ENCODE measurements at places on chromosomes 16 and 17.
A peak's percentile ranks its signal among the peaks of the same experiment; 100 is the strongest.

DNA sequence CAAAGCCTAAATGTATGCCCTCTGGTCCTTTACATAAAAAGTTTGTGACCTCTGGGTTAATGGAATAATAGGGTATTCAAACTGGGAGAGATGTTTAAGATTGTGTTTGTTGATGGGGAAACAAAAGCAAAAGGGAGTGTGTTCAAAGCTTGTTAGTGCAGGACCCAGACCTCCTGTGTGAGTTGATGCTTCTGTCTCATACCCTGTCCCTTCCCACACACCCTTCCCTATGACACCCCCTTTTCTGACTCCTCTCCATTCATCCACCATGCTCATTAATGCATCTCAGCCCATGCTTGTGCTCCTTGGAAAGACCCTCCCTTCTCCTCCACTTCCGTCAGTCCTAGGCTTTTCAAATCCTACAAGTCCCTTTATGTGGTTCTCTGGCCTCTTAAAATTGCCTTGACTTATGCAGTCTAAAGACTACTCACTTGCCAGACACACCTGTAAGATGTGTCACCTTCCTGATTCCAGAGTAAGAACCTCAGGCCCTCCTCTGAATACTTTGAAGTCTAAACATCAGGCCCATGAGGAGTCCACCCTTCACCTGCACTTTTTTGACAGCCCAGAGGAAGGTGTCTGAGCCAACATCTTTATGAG lies 128.0 kb upstream of the CACNG5 start:
- no peaks in the 10 kb centered on the region for H3K27me3 ChIP-seq
- no peak for DNase-seq
- H3K27ac ChIP-seq: no peak overlapping the region
- peaks cover 7% of the 10 kb centered on the region for H3K4me1 ChIP-seq

DNA sequence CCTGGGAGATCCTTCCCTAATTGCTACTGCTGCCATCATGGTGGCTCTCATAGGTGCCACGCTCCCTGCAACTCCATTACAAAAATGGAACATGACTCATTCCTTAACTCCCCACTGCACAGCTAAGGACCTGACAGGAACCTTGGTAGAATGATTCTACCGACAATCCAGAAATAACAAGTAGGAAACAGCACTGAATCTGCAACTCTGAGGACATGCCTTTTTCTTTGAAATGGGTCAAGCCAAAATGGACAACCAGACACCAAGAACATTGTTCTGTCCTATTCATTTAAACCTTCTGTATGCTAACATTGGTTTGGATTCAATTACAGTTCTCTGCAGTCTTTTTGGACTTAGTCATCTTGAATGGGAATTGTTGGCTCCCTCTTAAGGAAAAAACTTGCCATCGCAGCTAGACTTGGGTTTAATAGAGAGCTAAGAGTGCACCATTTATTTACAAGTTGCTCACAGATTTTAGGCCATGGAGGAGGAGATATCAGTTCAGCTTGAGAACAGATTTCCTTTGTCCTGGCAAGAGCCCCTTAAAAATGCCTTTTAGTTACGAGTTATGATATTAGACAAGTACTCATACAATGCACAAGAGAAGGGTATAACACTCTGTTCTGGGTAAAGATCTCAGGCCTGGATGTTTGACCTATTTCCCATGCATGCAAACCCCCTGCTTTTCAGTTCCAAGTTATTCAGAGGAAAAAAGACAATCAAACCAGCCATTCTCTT lies 20.9 kb upstream of the NSRP1 start:
- H3K4me1 ChIP-seq: peaks cover 3% of the 10 kb centered on the region
- no peaks in the 10 kb centered on the region for H3K27me3 ChIP-seq
- no peak overlapping the region for H3K4me3 ChIP-seq
- peak; percentile 61 for DNase-seq

DNA sequence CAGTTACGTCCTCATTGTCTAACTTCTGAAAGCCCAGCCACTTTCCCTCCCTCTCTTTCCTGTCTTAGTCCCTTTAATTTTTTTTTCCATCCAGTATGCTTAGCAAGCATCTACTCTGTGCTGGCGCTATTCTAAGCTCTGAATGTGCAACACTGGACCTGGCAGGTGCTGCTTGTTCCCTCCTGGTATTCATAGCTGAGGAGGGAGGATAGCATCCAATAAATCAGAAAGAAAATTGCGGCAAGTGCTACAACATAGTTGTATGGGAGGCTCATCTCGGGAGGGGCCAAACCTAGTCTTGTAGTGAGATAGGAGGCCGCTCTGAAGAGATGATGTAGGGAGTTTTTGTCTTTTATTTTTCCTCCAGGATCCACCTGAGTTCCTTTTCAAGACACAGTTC lies 457.3 kb upstream of the HSBP1 start:
- H3K4me1 ChIP-seq: no peaks in the 10 kb centered on the region
- DNase-seq: no peak
- H3K4me3 ChIP-seq: no peak overlapping the region
- H3K36me3 ChIP-seq: no peaks in the 10 kb centered on the region
- no peak overlapping the region for H3K27ac ChIP-seq

GRCh38 chr17:9987779-9988585 lies 82.9 kb upstream of the RCVRN start:
- H3K27me3 ChIP-seq: no peaks in the 10 kb centered on the region
- no peak overlapping the region for H3K4me3 ChIP-seq
- DNase-seq: peak; percentile 8
- no peaks in the 10 kb centered on the region for H3K36me3 ChIP-seq
- H3K27ac ChIP-seq: no peak overlapping the region
- no peaks in the 10 kb centered on the region for H3K4me1 ChIP-seq

DNA sequence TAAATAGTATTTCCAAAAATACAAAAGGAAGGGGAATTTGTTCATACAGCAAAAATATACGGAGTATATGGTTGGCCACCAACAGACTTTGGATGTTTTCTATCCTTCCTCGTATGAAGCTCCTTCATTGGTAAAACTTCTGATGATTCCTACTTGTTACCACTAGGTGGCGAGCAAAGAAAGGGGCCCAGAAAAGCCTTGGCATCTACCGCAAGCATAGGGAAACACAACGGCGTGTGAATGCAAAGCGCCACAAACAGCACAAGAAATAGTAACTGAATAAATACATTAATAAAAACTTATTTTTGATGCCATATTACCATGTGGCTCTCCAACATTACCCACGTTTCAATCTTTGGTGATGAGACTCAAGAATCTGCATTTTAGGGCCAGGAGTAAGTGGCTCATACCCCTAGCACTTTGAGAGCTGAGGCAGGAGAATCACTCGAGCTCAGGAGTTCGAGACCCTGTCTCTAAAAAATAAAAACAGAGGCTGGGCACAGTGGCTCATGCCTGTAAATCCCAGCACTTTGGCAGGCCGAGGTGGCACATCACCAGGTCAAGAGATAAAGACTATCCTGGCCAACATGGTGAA lies 34.5 kb downstream of the YWHAE start:
- peak; percentile 45 for DNase-seq
- no peak overlapping the region for H3K4me3 ChIP-seq
- peaks cover 18% of the 10 kb centered on the region for H3K36me3 ChIP-seq

DNA sequence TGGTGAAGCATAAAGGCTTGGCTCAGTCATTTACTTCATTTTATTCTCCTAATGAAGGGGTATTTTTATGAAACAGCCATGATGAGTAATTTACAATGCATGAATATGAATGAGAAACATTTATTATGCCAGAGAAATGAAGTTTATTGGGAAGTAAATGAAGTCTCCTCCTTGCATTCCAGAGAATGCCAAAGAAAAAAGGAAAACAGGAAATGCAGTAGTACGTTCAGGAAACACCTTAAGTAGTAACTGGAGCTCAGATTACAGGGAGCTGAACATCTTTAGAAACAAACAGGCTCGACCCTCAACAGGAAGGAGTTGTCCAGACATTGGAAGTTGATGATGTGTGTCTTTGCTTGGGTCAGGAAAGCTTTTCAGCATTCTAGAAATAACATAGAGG lies 4.6 kb downstream of the KRT34 start:
- no peaks in the 10 kb centered on the region for H3K4me1 ChIP-seq
- H3K27ac ChIP-seq: no peak overlapping the region
- no peaks in the 10 kb centered on the region for H3K27me3 ChIP-seq
- no peaks in the 10 kb centered on the region for H3K36me3 ChIP-seq
- H3K4me3 ChIP-seq: no peak overlapping the region

GRCh38 chr16:5065813-5066212 lies at the start of gene C16orf89:
Gene C16orf89, minus strand, starts transcription at chr16:5065956. Its CDS starts 48 bp downstream, at chr16:5065908.
- no peak within 1 kb of the TSS for H3K4me3 ChIP-seq
- H3K36me3 ChIP-seq: no peaks in the 10 kb centered on the region
- no peak for DNase-seq
- no peaks in the 10 kb centered on the region for H3K27me3 ChIP-seq

DNA sequence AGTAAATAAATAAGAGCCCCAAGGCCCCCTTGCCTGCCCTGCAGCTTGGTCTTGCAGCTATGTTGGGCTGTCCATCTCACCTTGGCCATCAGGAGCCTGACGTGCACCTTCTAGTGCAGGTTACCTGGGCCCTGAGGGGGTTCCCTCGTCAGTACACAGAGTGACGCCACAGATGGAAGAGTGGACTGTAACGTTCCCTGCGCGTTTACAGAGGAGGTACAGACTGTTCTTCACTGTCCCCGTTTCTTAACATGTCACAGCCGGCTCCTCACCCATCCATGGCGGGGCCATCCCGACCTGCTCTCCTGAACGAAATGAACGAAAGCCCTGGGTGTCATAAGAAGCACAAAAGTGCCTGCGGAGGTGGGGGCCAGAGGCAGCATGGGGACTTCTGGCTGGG lies 15.9 kb upstream of the FASN start:
- DNase-seq: no peak
- no peak overlapping the region for H3K4me3 ChIP-seq
- H3K4me1 ChIP-seq: no peaks in the 10 kb centered on the region

GRCh38 chr17:4815043-4815675 lies 8.2 kb downstream of the PLD2 start:
- no peak overlapping the region for H3K27ac ChIP-seq
- no peaks in the 10 kb centered on the region for H3K36me3 ChIP-seq
- no peak for DNase-seq

GRCh38 chr17:55171634-55172328 lies 93.0 kb upstream of the HLF start:
- H3K36me3 ChIP-seq: 0 out of 2 replicates have a peak, but pooled peaks cover 2% of the 10 kb centered on the region
- no peak overlapping the region for H3K4me3 ChIP-seq
- H3K4me1 ChIP-seq: no peaks in the 10 kb centered on the region

- H3K27me3 ChIP-seq: no peaks in the 10 kb centered on the region
- DNase-seq: no peak
- H3K4me3 ChIP-seq: no peak overlapping the region
- H3K36me3 ChIP-seq: peaks cover 17% of the 10 kb centered on the region
These were observed 13.7 kb downstream of the BLMH start for GRCh38 chr17:30278032-30278431.

DNA sequence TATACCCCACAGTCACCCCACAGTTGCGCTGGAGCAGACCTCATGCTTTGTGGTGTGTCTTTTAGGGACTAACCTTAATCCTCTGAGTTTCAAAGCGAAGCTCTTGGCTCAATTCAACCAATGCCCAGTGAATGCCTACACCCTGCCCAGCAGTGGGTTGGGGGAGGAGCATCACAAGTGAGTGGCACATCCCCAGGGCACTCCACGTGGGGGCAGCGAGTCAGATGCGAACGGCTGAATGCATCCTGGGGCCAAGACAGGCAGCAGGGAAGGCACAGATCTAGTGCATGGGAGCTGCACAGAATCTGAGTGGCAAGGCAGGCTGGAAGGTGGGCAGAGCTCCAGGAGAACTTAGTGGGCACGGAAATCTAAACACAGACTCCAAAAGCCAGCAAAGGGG lies 39.2 kb downstream of the IFT140 start:
- no peak overlapping the region for H3K4me3 ChIP-seq
- H3K27me3 ChIP-seq: no peaks in the 10 kb centered on the region
- no peak for DNase-seq
- H3K36me3 ChIP-seq: no peaks in the 10 kb centered on the region
- H3K4me1 ChIP-seq: no peaks in the 10 kb centered on the region
- H3K27ac ChIP-seq: no peak overlapping the region

DNA sequence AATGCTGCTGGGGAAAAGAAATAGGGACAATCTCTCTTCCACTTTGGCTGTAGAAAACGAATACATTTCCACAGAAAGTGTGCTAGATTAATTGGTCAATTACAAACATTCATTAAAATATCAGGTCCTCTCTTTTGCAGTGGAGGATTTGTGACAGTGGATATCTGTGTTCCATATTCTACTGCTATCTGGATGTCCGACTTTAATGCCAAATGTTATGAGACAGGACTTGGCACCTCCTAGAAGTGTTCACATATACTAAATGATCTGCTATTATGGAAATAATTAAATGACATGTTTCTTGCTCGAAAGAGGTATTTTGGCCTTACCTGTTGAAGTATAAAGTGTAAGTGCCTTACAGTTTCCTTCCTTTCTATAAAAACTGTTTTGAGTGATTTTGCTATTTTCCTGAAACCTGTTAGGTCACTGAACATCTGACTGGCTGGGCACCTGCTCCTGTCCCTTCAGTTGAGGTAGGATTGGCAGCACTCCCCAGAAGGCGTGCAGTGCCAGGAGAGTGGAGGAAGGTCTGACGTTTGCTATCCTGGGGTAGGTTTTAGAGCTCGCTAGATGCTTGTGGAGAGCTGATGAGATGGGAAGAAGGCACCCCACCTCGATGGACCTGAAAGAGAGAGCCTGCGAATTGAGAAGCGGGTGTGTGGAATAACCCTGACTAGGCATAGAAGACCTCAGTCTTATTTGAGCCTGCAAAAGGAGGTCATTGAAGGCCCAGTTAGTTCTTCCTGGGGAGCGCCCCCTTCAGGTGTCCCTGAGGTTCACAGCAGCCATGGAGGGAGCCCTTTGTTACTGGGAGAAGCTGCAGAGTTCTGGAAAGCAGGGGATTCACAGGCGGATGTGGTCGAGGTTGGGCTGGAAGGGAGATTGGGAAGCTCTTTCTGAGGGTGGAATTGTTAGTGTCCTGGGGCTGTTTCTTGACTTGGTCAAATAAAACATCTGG lies 159.4 kb upstream of the ZNF267 start:
- no peaks in the 10 kb centered on the region for H3K27me3 ChIP-seq
- no peaks in the 10 kb centered on the region for H3K36me3 ChIP-seq
- DNase-seq: no peak
- peak overlapping the region; percentile 97 for H3K27ac ChIP-seq
- peak overlapping the region; percentile 92 for H3K4me3 ChIP-seq
- peaks cover 6% of the 10 kb centered on the region for H3K4me1 ChIP-seq

DNA sequence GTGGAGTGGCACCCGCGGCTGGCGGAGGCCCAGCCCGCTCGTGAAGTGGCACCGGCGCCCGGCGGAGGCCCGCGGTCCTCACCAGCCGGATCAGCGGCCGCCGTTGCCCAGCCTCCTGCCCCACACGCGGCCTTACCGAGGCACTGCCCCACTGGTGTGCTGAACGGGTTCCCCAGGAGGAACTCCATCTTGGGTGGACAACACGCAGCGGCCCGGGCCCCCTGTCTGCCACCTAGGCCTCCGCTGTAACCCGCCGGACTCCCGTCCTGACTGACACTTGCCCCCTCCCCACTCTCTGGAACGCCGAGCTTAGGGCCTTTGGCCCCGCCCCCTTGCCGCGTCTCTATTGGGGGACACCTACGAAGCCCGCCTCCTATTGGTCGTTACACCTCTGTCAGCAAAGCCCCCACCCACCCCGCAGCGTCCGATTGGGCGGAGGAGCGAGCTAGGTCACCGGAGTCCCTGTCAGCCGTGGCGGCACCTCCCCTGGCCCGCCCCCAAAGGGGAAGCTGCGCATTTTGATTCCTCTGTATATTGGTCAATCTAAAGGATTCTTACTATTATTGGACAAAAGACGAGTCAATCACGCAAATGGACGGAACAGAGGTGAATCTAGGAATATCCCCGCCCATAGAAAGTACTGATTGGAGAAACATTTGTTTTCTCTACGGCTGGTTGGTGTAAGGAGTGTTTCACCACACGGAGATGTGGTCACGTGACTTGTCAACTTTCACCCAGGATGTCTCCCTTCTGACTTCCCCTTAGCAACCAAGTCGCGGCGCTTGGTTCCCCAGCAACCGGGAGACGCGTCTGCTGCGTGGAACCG lies at the start of the genes DRC3 and TOM1L2:
Gene DRC3, plus strand, starts transcription at position 737 of the 826 bp plus-strand sequence. CDS start 4,737 bp downstream, outside the sequence.
Gene TOM1L2, minus strand, starts transcription at position 275 of the 826 bp plus-strand sequence. Its CDS starts 87 bp downstream, at position 188.
- H3K27me3 ChIP-seq: no peaks in the 10 kb centered on the region
- no peaks in the 10 kb centered on the region for H3K36me3 ChIP-seq
- peak within 1 kb of the TSS; percentile 72 for H3K27ac ChIP-seq
- DNase-seq: peak; percentile 100
